ENCODE measurements at places on chromosomes 12 and 14. TPM values are rescaled to one million over a fixed set of nuclear protein-coding genes. Genes with fewer than 3 reads are reported as not detected.

DNA sequence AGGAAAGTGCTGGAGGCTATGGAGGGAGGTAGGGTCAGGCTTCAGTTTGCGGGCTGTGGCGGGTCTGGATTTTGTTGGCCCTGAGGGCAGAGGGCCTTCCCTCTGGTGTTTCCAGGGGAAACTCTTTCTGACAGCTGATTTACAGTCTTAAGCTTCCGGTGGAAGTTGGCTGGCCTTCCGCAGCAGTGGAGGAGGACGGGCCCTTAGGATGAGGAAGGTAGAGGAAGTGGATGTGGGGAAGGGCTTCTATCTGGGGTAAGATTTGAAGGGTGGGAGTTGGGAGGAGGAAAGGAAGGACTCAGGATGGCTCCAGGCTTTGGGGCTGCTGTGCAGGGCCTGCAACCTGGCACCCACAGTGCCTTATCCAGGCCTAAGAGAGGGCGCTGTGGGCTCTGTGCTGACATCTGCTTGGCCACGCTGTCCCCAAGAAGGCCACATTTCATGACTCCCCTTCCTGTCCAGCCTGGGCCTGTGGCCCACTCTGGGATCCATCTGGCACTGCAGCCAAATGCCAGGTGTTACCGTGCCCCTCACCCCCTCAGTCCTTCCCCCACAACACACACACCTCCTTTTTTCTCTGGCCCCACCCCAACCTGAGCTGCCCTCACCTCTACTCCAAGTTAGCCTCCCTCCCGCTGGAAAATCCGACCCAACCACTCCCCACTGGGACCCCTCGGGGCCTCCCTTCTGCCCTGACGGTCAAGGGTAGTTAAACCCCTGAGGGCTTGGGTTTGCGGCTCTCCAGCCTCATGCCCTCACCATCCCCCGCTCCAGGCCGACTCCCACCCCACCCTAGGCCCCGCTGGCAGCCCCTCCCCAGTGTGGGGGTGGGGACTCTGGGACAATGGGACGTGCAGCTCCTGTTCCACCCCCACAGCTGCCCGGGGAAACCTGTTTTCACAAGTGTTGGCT, 7.7 kb upstream of the PPP1R13B start:
- DNase-seq, result no peak

DNA sequence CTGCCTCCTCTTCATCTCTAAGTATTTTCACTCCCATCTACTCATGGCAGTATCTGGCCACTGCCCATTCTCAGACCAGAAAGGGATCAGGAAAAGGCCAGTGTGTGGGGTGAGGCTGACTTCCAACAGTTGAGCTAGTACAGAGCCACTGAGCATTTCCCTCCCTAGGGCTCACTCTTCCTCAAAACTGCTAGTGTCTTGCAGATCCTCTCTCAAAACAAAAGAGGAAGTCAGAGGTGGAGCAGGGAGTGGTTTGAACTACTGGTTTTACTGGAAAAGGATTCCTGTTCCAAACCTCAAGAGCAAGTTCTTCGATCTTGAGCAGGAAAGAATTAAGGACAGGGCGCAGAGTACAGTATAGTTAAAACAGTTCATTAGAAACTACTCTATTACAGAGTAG, 11.7 kb upstream of the RNASE10 start:
- DNase-seq, result peak; percentile 52

GRCh38 chr12:50986966-50987737, 34.8 kb downstream of the HIGD1C start:
- DNase-seq, result no peak

GRCh38 chr12:89243771-89244170, 108.5 kb downstream of the DUSP6 start:
- DNase-seq, result no peak

- no peak for DNase-seq
These were observed 70.4 kb upstream of the KITLG start for GRCh38 chr12:88650715-88651114.

DNA sequence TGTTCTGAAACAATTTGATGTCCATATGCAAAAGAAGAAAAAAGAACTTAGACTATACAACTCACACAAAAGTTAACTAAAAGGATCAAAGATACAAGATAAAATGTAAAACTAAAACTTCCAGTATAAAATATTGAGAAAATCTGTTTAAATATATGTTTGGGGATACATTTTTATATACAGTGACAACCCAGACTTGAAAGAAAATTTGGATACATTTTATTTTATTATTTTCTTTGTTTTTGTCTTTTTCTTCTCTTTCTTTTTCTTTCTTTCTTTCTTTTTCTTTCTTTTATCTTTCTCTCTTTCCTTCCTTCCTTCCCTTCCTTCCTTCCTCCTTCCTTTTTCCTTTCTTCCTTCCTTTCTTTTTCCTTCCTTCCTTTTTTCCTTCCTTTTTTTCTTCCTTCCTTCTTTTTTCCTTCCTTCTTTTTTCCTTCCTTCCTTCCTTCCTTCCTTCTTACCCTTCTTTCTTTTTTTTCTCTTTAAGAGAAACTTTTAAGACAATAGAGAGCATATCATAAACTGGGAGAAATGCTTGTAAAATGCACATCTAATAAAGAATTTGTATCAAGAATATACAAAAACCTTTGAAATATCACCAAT, 954.5 kb upstream of the LRFN5 start:
- no peak for DNase-seq

DNA sequence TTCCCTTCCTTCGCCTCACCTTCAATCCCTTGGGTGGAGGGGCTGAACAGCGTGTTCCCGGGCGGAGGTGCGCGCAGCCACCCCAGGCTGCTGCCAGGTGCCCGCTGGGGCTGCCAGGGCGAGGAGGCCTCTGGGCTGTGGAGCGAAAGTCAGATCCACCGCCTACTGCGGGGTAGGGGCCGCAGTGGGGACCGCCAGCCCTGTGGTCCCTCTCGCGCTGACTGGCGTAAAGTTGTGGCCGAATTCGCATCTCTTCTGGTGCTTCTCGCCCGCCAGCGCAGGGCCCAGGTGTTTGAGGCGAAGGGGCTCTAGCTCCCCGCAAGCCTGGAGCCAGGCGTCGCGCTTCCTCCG, 6.9 kb upstream of the HOXC4 start:
- DNase-seq, result no peak

FOXG1 gene
- total RNA-seq, result not detected

- peak; percentile 74 for DNase-seq
These were observed 8.7 kb downstream of the NOC4L start for GRCh38 chr12:132152953-132153352.

CFAP251 gene
- 2.8 TPM for total RNA-seq

DNA sequence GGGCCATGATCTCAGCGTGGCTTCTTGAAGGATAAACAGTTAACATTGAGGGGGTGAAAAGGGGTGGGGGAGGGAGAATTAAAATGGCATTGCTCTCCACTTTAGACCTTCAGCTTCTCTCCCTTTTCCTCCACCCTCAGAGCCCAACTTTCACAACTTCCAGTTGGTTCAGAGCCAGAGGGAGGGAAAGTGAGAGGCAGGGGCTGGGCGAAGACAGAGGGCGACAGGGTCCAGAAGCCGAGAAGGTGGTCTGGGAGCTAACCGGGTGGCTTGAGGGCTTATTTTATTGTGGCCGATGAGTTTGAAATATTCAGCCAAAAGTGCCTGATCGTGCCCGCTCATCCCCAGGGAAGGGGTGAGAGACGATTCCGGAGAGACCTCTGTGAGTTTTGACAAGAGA, 4.1 kb downstream of the BMP4 start:
- no peak for DNase-seq

TRHDE gene
- total RNA-seq, result 2.3 TPM

GRCh38 chr14:26873362-26873960, 275.6 kb upstream of the NOVA1 start:
- DNase-seq, result no peak

DNA sequence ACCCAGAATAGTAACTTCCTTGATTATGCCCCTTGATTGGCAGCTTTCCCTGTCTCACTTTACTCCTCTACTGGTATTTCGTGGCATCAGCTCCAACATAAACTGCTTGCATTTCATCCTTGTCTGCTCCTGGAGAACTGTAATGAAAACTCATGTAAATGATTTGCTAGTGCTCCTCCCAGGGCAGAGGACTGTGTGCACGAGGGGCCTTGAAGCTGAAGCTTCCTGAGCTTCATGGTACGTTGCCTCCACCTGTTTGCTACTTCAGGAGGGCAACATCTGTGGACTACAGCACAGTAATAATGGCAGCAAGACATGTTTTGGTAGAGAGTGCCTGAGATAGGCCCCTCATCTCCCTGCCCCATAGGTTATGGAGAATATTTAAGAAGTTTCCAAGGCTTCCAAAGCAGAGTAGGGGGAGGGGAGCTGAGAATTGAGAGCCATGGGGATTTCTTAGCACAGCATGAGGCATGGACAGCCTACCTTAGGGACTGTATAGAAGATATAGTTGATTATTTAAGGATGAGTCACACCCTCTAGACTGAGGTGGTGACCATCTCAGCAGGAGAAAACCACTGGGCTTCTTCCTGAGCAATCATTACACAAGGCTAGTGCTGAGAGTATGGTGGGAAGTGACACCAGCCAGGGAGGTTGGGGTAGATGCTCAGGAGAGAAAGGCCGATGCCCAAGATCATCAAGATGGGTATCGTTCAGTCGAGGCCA, 29.5 kb downstream of the CCDC198 start:
- no peak for DNase-seq

TMEM63C gene
- 0.06 TPM for total RNA-seq

- peak; percentile 42 for DNase-seq
These were observed 3.1 kb upstream of the KIF26A start for GRCh38 chr14:104135121-104135903.

- no peak for DNase-seq
These were observed 28.9 kb upstream of the PPM1A start for GRCh38 chr14:60220084-60220483.

DNA sequence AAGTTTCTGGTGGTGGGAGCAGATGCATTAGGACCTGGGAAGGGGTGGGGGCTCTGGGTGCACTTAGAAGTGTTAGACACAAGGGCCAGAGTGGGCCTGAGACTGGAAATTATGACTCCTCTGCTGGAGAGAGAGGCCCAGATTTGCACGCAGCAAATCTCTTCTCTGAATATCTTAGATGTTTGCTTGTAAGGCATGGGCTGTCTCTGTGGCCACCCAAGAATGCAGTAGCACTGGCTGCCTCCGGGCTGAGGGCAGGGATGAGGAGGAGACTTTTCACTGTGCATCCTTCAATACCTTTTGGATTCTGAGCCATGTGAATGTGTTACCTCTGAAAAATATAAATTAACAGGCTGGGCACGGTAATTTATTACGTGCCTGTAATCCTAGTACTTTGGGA, 14.0 kb upstream of the RABGGTA start:
- no peak for DNase-seq

DNA sequence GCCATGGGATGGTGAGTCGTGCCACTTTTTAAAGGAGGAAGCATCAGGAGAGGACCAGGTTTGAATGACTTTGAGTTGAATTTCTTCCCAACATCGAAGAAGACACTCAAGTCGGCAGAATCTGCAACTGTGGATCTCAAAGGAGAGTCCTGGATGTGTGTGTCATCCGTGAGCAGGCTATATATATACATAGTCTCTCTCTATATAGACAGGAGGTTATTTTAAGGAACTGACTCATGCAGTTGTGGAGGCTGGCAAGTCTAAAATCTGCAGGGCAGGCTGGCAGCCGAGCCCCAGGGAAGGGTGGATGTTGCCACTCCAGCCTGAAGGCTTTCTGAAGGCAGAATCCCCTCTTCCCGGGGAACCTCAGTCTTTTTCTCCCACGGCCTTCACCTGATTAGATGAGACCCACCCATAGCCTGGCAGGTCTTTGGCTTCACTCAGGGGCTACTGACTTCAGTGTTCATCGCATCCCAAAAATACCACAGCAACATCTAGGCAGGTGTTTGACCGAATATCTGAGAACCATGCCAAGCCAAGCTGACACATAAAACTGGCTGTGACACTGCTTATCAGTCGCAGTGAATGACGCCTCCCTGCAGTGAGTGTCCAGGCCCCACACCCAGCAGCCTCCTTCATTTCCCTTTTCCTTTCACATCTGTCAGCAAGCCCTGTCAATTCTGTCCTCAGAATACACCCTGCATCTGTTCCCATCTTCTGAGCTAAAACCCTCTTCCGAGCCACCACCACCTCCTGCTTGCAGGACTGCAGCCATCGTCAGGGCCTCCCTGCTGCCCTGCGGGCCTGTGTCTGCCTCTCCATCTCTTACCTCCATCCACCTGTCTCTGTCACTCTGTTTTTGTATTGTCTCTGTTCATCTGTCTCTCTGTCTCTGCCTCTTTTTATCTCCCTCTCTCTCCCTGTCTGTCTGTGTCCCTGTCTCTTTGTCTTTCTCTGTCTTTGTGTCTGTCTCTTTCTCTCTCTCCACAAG, 54.0 kb downstream of the ZNF664 start:
- no peak for DNase-seq

- no peak for DNase-seq
These were observed 319.4 kb downstream of the CACNA1C start for GRCh38 chr12:2372178-2372577.

GRCh38 chr12:119206348-119207062, 27.8 kb downstream of the HSPB8 start:
- no peak for DNase-seq

GRCh38 chr14:51484485-51484884, 167.2 kb upstream of the FRMD6 start:
- no peak for DNase-seq

DNA sequence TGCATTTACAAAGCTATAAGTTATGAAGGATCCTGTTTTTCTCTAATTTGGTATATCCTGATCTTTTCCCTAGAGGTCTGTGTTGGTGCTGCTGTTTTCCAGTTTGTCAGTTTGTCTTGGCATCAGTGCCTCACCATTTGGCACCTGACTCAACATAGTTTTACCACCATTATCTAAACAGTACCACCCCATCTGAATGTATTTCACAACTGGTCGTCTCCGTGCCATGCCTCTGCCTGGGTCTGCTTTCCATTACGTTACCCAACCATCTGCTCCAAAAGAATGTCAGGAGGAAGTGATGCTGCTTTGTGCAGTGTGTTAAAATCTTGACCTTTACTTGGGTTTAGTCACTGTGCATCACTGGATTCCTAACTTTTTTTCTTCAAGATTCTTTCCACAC, 129.3 kb upstream of the RASSF8 start:
- no peak for DNase-seq

GPD1 gene
- total RNA-seq, result 2.2 TPM

LHX5 gene
- not detected for total RNA-seq

- DNase-seq, result no peak
These were observed 19.1 kb downstream of the SLC25A47 start for GRCh38 chr14:100342195-100342594.

LIN7A gene
- 5.7 TPM for total RNA-seq

DNA sequence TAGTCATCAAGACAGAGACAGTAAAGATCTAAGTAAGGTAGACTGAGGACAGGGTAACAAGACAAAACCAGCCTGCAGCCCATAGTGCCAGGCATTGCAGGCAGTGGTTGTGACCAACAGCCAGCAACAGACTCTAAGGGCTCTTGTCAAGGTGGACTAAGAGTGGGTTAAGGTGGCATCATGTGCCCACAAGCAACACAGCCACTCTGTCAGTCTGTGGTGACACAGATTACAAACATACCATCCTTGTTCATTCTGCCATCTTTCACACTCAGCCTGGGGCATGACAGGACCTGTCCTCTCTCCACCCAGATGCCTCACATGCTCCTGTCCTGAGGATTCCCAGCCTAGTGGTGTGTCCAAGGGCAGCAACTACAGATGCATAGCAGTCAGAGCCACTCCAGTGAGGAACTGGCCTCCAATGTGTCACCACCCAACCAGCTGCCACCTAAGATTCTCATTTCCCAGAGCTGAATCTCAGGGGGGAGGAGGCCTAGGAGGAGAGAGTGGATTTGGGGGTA, 28.3 kb downstream of the VDR start:
- no peak for DNase-seq

GRCh38 chr14:51534610-51535011, 117.1 kb upstream of the FRMD6 start:
- no peak for DNase-seq
